ENCODE measurements at places on chromosomes 11 and 22.

DNA sequence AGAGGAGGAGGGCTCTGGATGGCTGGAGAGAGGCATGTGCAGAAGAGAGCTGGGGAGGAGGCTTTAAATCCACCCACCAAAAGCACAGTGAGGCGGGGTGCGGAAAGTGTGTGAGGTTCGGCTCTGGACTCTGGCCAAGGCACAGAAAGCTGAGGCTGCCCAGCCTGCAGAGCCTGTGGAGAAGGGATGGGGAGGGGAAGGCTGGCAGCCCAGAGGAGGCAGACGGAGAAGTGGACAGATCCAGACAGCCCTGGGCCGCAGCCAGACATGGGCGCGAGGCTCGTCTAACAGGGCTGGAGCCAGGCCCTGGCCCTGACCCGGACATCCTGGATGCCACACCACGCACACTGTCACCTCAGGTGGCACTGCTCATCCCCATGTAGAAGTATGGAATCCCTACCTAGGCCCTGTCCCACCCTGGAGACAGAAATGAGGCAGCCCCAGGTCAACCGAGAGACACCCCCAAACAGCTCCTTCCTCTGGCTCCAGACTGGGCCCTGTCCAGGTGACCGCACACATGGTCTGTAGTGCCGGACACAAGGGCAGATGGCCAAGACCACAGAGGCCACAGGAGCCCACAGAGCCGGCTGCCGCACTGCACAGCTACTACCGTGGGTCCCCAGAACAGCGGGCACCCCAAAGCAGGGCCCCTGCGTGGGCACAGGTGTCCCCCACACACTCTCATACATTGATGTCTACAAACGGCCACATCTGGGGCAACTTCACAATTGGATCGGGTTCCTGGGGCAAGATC, 16.6 kb upstream of the MOB2 start:
- DNase-seq, result no peak

DNA sequence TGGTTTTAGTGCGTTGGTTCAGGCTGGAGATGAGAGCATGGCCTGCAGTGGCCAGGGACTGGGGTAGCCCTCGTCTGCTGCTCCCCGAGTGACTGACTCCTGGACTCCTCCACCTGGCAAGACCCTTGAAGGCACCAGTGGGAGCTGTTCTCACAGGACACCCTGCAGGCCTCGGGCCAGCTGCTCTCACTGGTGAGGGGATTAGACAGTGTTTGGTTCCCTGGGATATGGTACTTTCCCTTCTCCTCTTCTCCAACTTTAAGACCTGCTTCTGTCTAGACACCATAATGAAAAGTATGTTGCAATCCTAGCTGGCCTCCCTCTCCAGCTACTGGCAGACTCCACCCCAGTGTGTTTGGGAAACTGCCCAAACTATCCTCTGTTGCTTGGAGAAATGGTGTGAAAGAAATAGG, 168.8 kb upstream of the CADM1 start:
- no peak for DNase-seq

DNA sequence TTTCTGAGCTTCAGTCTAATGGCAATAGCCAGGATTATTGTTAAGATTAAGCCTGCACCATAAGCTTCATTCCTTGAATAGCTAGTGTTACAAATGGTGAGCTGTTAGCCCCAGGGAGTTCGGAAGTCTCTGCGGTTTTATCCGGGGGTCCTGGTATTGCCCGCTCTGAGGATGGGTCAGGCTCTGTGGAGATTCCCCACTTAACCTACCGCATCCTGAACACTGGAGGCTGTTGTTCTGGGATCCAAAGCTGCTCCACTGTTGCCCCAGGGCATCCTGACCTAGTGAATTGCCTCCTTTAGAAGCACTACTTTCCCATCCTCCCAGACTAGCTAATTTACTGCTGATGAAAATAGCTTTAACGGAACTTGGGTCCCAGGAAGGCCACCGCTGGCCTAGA, 14.5 kb upstream of the PEX26 start:
- no peak for DNase-seq

GRCh38 chr11:10490398-10491241, 35.6 kb downstream of the AMPD3 start:
- no peak for DNase-seq

DNA sequence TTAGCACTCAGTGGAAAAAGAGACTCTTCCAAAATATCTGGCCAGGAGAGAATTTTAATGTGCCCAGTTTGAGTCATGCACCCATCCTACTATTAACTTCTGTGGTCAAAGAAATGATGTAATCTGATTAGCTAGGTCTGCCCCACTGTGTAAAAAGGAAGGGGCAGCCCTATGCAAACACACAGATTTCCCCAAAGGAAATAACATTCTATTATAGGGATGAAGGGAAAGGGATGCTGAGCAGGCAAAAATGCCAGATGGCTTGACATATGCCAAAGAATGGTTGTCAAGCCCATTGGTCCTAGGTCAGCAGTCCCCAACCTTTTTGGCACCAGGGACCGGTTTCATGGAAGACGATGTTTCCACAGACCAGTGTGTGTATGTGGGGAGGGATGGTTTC, 43.3 kb upstream of the PAK1 start:
- no peak for DNase-seq

DNA sequence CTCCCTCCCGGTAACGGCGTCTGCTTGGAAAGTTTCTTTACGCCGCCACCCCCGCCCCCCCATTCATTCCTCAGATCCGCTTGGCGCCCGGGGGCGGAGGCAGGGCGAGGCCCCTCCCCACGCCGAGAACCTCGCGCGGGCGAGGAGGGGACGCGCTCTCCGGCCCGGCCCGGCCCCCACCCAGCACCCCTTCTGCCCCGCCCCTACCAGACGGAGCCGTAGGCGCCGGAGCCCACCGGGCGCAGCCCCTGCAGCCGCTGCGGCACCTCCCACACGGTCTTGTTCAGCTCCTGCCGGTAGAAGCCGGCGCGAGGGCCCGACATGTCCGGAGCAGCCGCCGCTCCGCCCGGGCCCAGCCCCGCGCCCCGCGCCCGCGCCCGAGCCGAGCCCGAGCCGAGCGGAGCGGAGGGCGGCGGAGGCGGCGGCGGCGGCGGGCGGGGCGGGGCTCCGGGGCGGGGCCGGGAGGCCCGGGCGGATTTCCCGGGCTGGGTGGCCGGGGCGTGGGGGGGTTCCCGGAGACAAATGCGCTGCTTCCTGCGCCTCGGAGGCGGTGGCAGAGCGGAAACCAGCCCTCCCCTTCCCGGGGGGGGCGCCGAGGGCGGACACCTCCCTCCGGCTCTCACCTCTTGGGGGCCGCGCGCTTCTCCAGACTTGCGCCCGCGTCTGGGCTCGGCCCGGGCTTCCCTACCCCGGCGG, at the start of gene MAPK11:
Gene MAPK11, minus strand, starts transcription at position 411 of the 696 bp plus-strand sequence. Its CDS starts 88 bp downstream, at position 323.
- peak; percentile 67 for DNase-seq

DNA sequence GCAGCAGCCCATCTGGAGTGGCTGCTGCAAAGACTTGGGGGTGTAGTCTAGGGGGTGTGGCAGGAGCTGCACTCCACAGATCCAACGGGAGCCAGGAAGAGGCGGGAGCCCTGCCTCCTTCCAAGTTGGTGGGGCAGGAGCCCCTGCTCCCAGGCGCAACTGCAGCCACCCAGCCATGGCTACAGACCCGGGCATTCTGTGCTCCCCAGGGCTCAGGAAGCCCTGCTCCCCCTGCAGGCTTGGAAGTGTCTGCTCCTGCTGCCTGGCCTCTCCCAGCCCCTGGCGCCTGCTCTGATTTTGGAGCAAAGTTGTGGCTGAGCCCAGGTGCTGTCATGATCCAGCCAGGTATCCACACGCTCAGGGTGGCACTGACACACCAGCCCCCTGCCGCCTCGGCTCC, 58.5 kb downstream of the CCDC34 start:
- DNase-seq, result no peak

DNA sequence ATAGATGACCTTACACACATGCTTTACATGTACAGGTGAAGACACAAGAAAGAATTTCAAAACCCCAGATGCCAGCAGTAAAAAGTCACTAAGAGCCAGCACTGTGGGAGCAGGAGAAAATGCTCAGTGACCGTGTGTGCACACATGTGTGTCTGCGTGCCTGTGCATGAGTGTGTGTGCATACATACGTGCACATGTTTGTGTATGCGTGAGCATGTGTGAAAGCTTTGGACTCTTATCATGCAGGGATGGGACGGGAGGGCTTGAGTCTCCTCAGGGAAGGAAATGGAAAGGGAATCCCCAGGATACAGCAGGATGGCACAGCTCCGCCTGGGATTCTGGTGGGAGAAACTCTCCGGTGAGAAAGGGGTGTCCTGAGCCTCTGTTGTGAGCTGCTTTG, 121.5 kb upstream of the B3GAT1 start:
- DNase-seq, result no peak

- DNase-seq, result no peak
Measured at GRCh38 chr11:16225623-16226022, 130.7 kb downstream of the SOX6 start.

Data from activated CD4-positive, alpha-beta T cell treated with anti-CD3 and anti-CD28 coated beads, Interleukin-2, amount 50 U/mL, for 4 hours (primary cell).